ENCODE measurements at places on chromosomes 5 and 9. TPM values are rescaled to one million over a fixed set of nuclear protein-coding genes. Genes with fewer than 3 reads are reported as not detected.

DNA sequence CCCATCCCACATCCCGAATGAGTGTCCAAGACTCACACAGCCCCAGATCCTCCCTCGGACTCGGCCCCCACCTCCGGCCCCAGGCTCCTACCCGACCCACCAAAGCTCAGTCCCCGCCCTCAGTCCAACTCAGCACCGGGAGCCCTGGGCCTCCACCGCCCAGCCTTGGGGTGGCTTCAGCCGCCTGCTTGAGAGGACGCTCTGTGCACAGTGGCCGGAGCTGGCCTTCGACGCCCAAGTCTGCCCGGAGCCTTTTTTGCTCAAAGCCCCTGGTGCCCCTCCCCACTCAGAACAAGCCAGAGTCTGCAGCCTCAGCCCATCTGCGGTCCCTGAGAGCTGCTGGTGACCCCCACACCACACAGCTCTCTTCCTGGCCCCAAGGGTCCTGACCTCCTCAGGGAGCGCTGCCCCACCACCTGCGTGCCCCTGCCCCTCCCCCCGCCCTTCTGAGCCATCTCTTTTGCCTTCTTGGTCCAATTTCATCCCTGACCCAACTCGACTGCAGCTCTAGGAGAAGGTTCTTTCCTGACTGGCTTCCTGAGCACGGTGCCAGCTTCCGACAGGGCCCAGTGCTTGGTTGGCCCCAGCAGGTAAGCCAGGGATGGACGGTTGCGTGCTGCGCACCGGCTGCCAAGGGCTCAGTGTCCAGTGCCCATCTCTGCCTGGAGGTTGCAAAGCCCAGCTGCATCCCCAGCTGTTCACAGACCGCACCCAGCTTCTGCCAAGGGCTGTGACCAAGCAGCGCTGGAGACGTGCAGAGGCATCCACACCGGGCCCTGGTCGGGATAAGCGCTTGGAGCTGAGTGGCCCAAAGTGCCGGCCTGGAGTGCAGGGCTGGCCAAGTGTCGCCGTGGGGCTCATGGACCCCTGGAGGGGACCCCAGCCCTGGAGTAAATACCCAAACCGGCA is 27.7 kb upstream of the NSMF start:
- DNase-seq, result no peak

GRCh38 chr5:174837919-174838902 is 113.8 kb downstream of the MSX2 start:
- no peak for DNase-seq

- no peak for DNase-seq
These were observed 445.0 kb upstream of the RIOK2 start for GRCh38 chr5:97628031-97628430.

The PFN3 gene
- total RNA-seq, result not detected

The PAEP gene
- total RNA-seq, result not detected

The MYMK gene
- not detected for total RNA-seq
